Hepatocyte (in vitro differentiated cells): ENCODE measurements at places on chromosomes 3 and 15.

DNA sequence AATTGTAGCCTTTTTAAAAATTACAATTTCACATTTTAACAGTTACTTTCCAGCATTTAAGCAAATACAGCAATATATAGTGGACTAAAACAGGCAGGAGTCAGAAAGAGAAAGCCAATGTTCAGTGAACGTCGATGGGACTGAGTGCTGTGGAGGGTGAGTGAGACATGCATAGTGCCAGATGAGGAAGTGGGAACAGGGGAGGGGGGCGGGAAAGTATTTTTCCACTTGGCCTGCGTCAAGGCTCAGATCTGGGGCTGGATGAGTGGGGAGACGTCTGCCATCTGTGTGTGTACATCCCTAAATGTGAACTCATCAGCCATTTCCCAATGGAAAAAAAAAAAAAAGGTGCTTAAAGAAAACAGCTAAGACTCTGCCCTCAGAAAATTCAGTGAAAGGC is 19.2 kb upstream of the RAD18 start:
- DNase-seq: peak; percentile 35

DNA sequence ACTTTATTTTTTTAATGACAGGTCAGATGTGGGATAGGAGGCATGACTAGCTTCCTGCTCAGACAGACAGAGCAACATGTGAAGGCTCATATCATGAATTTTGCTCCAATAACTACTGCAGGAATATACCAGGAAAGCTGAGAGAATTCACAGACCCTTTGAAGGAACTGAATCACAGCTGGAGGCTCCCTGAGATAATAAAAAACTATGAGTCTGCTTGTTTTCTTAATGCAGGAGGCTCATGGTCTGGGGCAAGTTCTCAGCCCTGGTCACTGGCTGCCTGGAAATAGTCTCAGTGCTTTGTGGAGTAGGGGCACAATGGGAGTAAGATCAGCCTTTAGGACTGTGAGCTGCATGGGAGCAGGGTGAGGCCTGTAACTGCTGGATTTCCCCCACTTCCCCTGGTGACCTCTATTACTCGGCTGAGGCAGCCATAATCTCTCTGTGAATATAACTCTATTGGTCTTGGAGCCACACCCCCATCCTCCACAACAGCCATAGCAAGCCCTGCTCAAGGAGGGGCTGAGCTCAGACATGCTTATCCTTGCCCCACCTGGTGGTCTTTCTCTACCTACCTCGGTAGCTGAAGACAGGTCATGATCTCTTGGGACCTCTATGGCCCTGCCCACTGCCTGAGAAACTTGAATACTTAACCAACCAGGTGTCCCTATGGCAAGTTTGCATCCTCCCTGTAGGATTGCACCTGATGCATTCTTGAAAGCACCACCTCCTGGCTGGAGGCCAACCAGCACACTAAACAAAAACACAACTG is 281.6 kb upstream of the TMCO5A start:
- DNase-seq: no peak

GRCh38 chr3:13546667-13547171 is 2.2 kb upstream of the FBLN2 start:
- peak; percentile 60 for DNase-seq

DNA sequence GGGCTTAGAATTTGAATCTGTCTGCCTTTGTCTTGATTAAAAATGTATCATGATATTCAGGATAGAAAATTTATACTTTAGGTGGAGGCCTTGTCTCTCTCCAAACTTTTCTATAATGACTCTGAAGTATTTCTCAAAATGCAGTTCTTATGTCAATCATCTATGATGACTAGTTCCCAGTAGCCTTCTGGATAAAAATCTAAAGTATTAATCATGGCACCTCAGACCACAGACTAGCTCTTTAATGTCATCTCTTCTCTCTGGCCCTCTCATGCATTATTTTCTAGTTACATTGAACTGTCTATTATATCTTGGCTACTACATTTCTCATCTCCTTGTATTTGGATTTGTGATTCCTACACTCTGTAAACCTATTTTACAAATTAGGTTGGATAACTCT is 96.9 kb downstream of the ZPLD1 start:
- DNase-seq: no peak

GRCh38 chr15:77499087-77499760 is 78.5 kb downstream of the HMG20A start:
- DNase-seq: no peak

DNA sequence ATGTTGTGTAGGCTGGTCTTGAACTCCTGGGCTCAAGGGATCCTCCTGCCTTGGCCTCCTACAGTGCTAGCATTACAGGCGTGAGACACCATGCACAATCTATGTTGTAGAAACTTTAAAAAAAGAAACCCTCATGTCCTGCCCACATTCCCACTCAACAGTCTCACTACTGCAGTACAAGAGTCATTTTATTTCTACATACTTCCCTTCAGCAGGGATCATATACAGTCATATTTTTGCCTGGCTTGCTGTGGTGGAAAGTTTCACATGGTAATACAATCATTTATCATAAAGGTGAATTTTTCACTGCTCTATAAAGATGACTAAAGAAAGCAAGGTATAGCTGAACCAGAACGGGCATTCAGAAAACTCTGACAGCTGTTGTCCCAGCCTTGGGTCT is 53.8 kb upstream of the PIK3CB start:
- DNase-seq: no peak

GRCh38 chr3:128468285-128468790 is 1.6 kb upstream of the DNAJB8 start:
- no peak for DNase-seq

GRCh38 chr3:118067439-118067838 is 967.2 kb downstream of the IGSF11 start:
- no peak for DNase-seq

DNA sequence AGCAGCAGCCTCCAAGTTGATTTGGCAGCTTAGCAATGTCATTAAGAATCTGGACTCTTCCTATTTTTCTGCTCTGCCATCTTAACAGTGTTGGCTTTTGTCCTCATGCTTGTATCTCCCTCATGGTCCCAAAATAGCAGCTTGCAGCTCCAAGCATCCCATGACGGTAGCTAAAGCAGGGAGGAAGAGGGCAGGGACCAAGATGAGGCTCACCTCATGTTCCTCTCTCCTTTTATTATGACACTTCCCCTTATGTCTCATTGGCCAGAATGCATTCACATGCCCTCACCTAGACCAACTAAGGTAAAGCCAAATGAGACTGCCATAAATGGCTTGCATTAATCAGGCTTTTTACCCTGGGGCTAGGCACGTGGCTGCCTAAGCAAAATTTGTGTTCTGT is 382.4 kb downstream of the SHQ1 start:
- no peak for DNase-seq

DNA sequence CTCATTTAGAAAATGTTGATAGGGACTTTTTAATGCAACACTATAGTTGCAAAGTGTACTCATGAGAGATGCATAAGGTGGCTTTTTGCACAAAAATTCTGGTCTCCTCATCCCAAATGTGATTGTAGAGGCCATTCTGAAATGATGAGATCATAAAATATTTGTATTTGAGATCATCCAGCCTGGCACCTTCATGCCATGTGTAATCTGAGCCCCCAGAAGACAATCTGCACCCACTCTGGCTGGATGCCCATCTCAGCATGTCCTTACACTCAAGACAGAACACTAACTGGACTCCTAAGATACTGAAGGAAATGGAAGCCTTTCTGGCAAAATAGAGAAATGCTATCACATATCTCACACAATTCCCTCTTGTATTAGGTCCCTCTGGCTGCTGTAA is 49.2 kb downstream of the SLC7A14 start:
- DNase-seq: no peak

GRCh38 chr15:71548401-71548807 is 261.9 kb upstream of the NR2E3 start:
- DNase-seq: no peak

- DNase-seq: no peak
Observed at GRCh38 chr15:61549727-61550126, 320.6 kb upstream of the RORA start.

- peak; percentile 86 for DNase-seq
Observed at GRCh38 chr3:128170866-128171516, 17.7 kb downstream of the EEFSEC start.

DNA sequence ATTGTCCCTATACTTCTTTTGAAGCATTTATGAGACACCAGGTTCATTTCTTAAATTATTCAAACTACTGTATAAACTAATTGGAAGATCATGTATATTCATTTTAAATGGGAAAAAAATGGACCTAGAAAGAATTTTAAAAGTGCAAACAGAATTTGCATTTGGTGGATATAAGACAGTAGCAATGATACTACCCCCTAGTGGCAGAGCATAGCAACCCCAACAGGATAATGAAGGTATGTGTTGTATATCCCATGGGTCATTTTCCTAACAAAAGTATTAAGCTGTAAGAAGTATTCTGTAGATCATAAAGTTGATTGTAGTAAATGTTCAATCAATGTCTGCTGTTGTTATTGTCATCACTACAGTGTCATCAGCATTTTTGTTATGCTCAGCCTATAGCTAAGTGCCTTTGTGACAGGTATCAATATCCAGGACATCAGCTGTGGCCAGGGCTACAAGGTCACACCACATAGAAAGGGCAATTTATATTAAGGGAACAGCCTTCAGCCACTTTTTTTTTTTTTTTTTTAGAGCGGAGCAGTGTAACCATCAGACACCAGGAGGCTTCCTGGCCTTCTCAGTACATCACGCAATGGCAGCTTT is 175.8 kb downstream of the FOXB1 start:
- peak; percentile 71 for DNase-seq

GRCh38 chr3:63946753-63947152 is 34.6 kb upstream of the SCAANT1 start:
- no peak for DNase-seq

- DNase-seq: no peak
Observed at GRCh38 chr3:32397941-32398340, 6.3 kb downstream of the CMTM7 start.

GRCh38 chr3:97810779-97811390 is 10.9 kb upstream of the CRYBG3 start:
- DNase-seq: no peak

- no peak for DNase-seq
Observed at GRCh38 chr3:158492685-158493084, 78.3 kb upstream of the MLF1 start.

GRCh38 chr3:15467227-15468181 is 40.1 kb downstream of the EAF1 start:
- no peak for DNase-seq

- DNase-seq: no peak
Observed at GRCh38 chr3:99856437-99857220, 39.0 kb downstream of the CMSS1 start.

DNA sequence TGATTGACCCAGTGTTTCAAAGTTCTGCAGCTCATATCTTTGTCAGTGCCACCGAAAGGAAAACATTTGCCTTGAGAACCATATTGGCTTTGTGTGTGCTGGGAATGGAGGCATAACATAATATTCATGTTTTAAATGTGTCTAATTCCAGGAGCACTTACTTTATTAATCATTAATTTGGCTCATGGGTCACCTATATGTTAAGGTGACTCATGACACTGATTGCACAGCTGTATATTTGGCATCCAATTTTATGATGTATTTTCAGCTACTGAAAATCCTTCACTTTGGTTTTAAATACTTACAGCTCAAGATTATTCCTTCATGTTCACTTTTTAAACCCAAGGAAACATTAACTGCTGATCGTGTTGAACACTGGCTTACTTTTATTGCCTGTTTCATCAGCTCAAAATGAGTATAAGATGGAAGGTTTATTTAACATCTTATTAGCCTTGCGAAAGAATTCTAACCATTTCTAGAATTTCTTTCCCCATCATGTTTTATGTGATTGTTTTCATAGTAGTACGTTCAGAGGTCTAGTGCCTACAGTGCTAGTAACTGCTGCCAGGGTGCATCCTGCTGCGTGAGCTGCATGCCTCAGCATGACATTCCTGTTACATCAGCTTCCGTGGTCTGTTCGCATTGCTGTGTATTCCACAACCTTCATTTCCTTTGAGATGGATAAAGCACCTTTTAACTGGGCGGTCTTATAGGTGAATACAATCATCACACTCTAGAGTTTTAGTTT is 63.7 kb downstream of the LRCH3 start:
- DNase-seq: peak; percentile 41

DNA sequence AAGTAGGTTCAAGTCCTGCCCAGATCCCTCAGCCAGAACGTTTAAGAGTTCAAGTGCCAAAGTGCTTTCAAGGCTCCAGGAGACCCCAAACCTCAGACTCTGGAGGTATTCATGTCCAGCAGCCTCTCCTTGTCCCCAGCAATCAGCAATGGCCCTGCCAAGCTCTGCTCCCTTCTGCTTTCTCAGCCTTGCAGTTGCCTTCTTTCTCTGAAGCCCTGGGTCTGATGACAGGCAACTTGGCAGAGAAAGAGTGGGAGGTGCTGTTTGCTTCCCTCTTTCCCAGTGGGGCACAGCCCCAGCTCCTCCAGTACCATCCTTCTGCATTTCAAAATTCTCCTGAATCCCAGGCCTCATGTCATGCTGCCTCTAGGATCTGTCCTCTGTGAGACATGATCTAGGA is 40.2 kb downstream of the ATP2B2 start:
- DNase-seq: no peak

GRCh38 chr15:75156326-75157215 is 45.1 kb upstream of the C15orf39 start:
- no peak for DNase-seq

- no peak for DNase-seq
Observed at GRCh38 chr15:54884312-54884711, 312.4 kb downstream of the RSL24D1 start.

- no peak for DNase-seq
Observed at GRCh38 chr15:54772663-54773062, 424.1 kb downstream of the RSL24D1 start.

GRCh38 chr15:96121086-96121920 is 209.2 kb upstream of the NR2F2 start:
- no peak for DNase-seq

GRCh38 chr3:66618066-66618465 is 117.2 kb upstream of the LRIG1 start:
- no peak for DNase-seq

DNA sequence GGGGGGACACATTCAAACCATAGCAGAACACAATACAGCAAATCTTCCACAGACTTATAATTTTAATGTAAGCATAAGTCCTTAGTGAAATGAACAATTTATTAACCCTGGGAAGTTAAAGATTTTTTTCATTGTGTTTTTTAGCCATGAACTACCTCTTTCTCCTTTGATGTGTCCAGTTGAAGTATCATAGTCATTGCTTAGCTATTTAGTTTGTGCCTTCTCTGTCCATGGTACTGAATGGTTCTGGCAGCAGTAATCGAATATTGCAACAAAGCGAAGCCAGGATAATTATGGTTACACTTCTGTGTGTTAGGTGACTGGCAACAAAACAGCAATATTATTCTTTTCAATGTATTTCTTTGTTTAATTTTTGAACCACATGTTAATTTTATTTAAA is 403.0 kb upstream of the ONECUT1 start:
- DNase-seq: peak; percentile 60

- DNase-seq: peak; percentile 26
Observed at GRCh38 chr3:157128771-157129681, 30.9 kb downstream of the CCNL1 start.

GRCh38 chr15:88878720-88879184 is 16.6 kb downstream of the HAPLN3 start:
- peak; percentile 69 for DNase-seq

- DNase-seq: no peak
Observed at GRCh38 chr15:83066034-83066733, 868 bp downstream of the BTBD1 start.

GRCh38 chr15:64774629-64775493 is 528 bp downstream of the RBPMS2 start:
- peak; percentile 51 for DNase-seq

- DNase-seq: peak; percentile 57
Observed at GRCh38 chr3:155664925-155665695, 79.8 kb downstream of the PLCH1 start.

GRCh38 chr15:77871852-77872371 is 205.6 kb downstream of the TBC1D2B start:
- DNase-seq: no peak
